ENCODE measurements at places on chromosomes 7 and 10. TPM values are rescaled to one million over a fixed set of nuclear protein-coding genes. Genes with fewer than 3 reads are reported as not detected.

The GRM3 gene
- not detected for total RNA-seq

The ASB10 gene
- not detected for total RNA-seq

The STEAP1 gene
- total RNA-seq = 8.8 TPM

The CUBN gene
- 16.3 TPM for total RNA-seq

The IKZF1 gene
- total RNA-seq = 32.3 TPM

The JCAD gene
- total RNA-seq = 30.3 TPM

The PRTFDC1 gene
- total RNA-seq = 19.6 TPM

The DGKI gene
- 5.1 TPM for total RNA-seq

The TEX36 gene
- not detected for total RNA-seq

The HMX3 gene
- not detected for total RNA-seq

The RPEL1 gene
- total RNA-seq = not detected

The KIF5B gene
- total RNA-seq = 145 TPM

The ZMYND11 gene
- total RNA-seq = 105 TPM

The MPP7 gene
- 37.5 TPM for total RNA-seq

The MYL7 gene
- total RNA-seq = not detected

The UCMA gene
- not detected for total RNA-seq
